ENCODE measurements at places on chromosomes 16 and 17.

- no peak for DNase-seq
Measured at GRCh38 chr17:7972131-7972785, 30.2 kb upstream of the GUCY2D start.

DNA sequence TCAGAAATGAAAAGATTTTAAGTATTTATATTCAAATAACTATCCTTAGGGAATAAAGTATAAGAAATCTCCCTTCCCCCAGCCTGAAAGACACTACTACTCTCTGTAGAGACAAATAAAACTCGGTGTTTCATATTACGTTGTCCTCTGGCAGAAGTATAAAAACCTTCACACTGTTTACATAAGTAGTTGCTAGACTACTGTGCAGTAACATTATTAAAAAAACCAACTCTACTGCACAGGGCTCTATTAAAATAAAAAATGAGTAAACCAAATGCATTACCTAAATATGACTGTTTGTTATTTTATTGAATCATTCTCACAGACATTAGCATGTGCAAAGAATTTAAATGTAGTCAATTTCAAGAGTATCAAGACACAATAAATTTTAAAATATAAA lies 67.4 kb downstream of the MED13 start:
- DNase-seq = peak; percentile 21

GRCh38 chr17:227078-227945 lies 45.9 kb upstream of the DOC2B start:
- DNase-seq = no peak

- DNase-seq = no peak
Measured at GRCh38 chr17:32342603-32343325, 791 bp upstream of the C17orf75 start.

DNA sequence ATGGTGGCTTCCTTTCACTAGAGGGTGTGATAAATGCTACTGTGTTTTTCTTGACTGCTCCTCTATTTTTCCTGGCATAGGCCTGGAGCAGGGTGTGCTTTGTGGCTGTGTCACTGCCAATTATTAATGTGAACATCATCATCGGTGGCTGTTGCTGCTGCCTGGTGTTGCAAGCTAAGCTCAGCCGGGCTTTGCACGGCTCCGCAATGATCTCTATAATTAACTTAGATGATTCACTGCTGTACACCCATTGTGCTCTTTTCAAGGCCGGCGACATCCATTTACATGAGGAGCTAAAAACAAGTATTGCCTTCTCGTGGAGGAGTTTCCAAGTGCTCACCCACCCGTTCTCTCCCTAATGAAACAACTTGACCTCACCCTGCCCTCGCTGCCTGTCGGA lies 160.1 kb upstream of the IRX3 start:
- DNase-seq = no peak

- no peak for DNase-seq
Measured at GRCh38 chr16:86044241-86044671, 145.3 kb downstream of the IRF8 start.

- DNase-seq = peak; percentile 87
Measured at GRCh38 chr17:27384261-27384701, 72.0 kb upstream of the KSR1 start.

- no peak for DNase-seq
Measured at GRCh38 chr17:15311996-15312395, 29.4 kb downstream of the TEKT3 start.

DNA sequence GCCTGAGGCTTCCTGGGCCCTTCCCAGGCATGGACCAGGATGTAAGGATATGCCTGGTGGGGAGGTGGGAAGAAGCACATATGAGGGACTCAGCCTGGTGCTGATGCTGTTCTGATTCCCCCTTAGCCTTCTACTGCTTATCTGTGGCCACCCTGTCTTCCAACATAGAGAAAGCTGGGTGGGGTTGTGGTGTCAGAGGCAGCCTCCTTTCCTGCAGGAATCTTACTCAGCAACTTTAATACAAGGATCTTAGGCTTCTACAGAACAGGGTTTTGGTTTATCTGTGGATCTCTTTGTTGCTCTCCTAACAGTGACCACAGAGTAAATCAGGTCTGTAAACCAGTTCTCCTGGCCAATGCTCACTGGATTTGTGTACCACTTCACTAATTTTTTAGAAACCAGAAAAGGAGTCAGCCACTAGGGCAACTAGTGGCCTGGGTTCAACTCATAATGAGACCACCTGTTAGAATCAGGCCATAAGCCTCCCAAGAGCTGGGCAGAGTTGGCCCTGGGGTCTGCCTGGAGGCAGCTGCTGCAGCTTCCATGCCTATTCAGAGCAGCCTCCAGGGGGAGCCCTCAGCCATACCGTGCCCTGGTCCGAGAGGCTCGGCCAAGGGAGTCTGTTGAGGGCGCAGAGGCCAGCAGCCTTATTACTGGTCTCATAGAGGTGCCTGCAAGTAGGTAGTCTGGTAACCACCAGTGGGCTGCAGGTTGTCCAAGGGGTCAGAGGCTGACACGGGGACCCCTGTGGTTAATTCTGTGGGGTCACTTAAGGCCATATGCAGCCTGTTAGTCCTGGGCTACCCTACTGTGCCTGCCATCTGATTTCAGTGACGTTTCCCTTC lies 7.1 kb downstream of the HAS3 start:
- DNase-seq = peak; percentile 1

DNA sequence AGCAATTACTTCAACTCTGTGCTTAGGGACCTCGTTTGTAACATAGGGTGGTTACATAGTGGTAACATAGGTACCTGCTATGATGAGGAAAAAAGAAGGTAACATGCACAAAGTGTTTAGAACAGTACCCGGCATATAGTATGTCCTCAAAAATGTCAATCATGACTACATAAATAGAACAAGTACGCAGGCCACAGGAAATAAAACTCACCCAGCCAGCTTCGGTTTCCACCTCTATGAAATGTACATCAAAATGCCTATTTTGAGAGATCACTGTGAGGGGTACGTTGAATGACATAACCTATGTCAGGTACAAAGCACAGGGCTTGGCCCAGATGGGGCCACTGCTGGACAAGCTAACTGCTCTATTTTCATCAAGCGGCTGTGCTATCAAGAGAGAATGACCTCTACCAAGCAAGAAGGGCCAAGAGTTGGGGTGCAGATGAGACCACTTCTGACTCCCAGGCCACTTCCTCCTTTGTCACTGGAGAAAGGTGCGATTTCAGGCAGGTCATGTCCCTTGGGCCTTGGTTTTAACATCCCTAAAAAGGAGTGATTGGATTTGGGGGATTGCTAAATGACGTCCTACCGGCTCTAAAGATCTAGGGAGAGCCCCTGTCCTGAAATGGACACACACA lies 45.4 kb downstream of the WSB1 start:
- DNase-seq = no peak

- no peak for DNase-seq
Measured at GRCh38 chr16:55577887-55578286, 11.4 kb downstream of the CAPNS2 start.

- DNase-seq = no peak
Measured at GRCh38 chr17:353213-353837, 718 bp upstream of the RPH3AL start.

DNA sequence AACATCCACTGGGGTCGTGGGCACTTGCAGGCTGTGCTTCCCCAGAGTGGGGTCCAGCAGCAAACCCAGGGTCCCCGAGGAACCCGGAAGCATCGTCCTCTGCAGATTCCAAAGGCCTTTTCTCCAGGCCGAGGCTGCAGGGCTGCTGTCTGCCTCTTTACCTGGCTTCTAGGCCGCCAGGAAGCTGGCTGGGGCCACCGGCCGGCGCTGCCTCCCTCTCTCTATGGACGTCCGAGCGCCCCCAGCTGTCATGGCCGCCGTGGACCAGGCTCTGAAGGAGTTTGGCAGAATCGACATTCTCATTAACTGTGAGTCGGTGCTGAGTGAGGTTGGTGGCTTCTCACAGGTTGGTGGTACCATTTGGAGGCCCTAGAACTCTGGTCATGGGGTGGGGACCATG lies 5.6 kb downstream of the DECR2 start:
- no peak for DNase-seq

- peak; percentile 44 for DNase-seq
Measured at GRCh38 chr16:495127-495748, 32.3 kb upstream of the CAPN15 start.

- DNase-seq = no peak
Measured at GRCh38 chr17:14513835-14514234, 213.0 kb downstream of the HS3ST3B1 start.

GRCh38 chr16:65249768-65250167 lies 127.9 kb upstream of the CDH11 start:
- DNase-seq = no peak

DNA sequence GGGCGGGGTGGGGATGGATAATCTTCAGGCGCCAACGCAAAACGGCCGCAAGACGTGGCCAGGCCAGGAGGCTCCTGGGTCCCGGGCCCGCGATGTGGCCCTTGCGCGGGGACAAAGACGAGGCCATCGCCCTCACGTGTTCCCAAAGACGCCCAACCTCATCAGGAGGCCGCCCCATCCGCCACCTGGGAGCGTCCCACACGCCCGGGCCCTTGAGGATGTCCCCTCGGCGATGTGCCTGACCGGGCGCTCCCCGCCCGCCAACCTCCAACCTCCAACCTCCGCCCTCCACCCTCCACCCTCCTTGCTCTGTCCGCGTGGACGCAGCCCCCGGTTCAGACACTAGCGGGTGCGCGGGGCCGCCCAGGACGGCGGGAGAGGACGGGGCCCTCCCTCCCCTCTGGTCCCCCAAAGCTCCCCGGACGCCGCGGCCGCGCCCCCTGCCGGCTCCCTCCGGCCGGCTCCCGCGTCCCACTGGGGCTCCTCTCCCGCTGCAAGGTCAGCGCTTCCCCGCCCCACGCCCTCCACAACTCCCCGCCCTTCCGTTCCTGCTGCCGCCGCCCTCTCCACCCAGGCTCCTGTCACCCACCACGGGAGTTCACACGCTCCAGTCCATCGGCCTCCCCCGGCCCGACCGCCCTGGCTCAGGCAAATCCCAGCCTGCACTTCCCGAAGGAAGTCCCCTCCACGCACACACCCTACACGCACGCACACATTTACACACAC lies 250.8 kb upstream of the RPL38 start:
- peak; percentile 77 for DNase-seq

DNA sequence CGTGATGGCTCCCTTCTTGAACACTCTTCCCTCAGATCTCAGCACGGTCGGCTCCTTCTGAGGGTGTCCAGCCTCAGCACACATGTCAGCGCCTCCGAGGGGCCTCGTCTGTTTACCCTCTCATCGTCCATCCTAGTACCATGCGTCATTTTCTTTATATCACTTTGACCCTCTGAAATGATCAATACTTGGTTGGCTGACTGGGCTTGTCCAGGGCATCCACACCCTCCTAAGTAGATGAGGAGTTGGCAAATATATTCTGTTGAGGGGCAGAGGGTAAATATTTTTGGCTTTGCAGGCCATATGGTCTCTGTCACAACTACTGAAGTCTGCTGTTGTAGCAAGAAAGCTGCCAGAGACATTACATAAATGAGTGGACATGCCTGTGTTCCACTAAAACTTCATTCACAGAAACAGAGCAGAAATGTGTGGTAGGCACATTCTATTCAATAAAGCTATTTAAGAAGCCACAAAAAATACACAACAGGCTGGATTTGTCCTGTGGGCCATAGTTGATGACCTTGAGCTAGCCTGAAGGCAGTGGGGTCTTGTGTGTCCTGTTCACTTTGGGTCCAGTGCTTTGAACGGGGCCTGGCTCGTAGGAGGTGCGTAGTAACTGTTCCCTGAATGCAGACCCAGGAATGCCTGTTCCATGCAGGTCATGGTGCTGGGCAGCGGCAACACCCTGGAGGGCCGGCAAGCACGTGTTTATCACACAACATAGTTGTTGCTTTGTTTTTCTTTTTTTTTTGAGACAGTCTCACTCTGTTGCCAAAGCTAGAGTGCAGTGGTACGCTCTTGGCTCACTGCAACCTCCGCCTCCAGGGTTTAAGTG lies 185.8 kb downstream of the SNX29 start:
- no peak for DNase-seq

DNA sequence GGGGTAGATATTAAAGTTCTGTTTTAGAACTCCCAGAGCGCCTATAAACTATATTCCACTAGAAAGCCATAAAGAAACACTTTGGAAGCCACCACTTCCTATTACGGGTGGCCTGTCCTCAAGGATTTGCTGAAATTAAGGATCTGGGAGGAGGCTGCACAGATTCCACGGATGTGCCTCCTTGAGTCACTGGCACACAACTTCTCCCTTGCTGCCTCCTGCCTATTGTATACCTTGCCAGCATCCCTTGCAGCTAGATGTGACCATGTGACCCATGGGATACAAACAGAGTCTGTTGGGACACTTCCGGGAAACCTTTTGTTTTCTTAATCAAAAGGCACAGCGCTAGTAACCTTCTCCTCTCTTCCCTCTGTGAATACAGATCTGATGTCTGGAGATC lies 263.0 kb downstream of the C16orf95 start:
- no peak for DNase-seq

GRCh38 chr16:85603203-85603755 lies 9.8 kb upstream of the GSE1 start:
- no peak for DNase-seq

- DNase-seq = no peak
Measured at GRCh38 chr16:2981177-2981898, 1.1 kb upstream of the PKMYT1 start.

DNA sequence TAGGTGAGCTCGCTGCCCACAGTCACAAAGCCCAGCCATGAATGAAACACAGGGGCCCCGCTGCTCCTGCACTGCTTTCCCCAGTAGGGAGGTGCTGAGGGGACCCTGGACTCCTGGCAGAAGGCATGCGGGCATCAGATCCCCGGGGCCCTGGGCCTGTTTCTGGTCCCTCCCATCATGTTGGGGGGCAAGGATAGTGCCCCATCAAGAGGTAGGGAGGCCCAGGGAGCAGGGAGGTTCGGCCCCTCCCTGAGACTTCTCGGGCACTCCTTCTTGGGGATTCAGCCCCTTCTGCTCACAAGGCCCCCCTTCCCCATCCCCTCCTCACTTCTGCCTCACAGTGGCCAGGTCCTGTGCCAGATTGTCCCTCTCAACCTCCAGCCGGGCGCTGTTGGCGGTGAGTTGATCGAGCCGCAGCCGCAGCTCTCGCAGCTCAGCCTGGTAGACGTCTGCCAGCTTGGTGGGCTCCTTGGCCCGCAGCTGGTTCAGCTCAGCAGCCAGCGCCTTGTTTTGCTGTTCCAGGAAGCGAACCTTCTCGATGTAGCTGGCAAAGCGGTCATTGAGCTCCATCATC lies 515 bp downstream of the GFAP start:
- no peak for DNase-seq

GRCh38 chr16:85625485-85626117 lies 12.5 kb downstream of the GSE1 start:
- DNase-seq = no peak

GRCh38 chr17:55731586-55732250 lies 9.1 kb upstream of the TMEM100 start:
- DNase-seq = no peak

GRCh38 chr17:2906901-2907300 lies 110.7 kb downstream of the RAP1GAP2 start:
- DNase-seq = no peak
